SJSA1 (cell line): ENCODE measurements at places on chromosomes 13 and 19. TPM values are rescaled to one million over a fixed set of nuclear protein-coding genes. Genes with fewer than 3 reads are reported as not detected.

DNA sequence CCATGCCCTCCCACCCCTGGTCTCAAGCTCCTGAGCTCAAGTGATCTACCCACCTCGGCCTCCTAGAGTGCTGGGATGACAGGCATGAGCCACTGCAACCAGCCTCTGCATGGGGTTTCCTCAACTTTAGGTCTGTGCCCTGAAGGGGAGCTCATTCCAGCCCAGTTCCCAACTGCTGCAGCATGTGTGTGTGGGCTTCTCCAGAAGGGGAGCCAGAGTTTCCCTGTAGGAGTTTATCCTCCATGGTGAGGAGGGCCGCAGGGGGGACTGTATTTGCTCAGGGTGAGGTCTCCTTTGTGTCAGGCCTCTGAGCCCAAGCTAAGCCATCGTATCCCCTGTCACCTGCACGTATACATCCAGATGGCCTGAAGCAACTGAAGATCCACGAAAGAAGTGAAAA lies 11.3 kb upstream of the ZNF808 start:
- DNase-seq, result no peak

- DNase-seq, result peak; percentile 36
Measured at GRCh38 chr19:18233224-18233825, 7.1 kb upstream of the PDE4C start.

- DNase-seq, result no peak
Measured at GRCh38 chr13:113010510-113010865, 41.5 kb downstream of the MCF2L start.

GRCh38 chr19:18975011-18975410 lies 34.0 kb upstream of the HOMER3 start:
- DNase-seq, result no peak

- DNase-seq, result no peak
Measured at GRCh38 chr13:97012251-97013048, 18.2 kb upstream of the OXGR1 start.

DNA sequence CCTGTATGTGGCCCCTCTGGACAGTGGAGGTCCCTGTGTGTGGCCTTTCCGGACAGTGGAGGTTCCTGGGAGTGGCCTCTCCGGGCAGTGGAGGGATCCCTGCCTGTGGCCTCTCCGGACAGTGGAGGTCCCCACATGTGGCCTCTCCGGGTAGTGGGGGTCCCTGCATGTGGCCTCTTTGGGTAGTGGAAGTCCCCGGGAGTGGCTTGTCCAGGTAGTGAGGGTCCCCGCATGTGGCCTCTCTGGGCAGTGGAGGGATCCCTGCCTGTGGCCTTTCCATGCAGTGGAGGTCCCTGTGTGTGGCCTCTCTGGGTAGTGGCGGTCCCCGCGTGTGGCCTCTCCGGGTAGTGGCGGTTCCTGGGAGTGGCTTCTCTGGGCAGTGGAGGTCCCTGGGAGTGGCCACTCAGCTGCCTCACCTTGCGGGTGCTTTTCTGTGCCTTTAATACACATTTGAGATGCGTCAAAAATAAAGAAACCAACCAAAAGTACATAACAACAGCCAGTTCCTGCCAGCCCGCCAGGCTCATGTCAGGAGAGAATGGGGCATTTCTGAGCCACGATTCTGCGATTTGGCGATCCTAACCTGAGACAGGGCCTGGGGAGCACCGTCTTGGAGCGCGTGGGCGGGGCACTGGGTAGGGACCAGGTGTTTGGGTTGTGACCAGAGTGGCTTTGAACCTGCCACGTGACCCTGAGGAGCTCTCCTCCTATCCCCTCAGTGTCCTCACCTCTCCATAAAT lies 194.7 kb downstream of the ZNF536 start:
- peak; percentile 80 for DNase-seq

DNA sequence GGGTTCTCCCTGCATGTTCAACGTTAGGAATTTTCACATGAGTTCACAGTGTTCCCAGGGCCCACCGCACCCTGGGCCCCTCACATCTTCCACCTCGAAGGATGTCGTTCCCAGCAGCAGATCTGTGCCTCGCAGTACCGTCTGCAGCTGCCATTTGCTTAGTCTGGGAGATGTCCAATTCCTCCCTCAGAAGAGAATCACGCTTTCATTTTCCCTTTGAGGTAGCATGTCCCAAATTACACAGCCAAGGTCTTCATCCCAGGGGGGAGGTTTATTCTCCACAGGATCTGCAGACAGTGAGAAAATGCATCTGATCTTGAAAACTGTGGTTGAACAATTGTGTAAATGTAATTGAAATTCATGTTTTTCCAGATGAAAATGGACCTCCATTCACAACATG lies 150.2 kb downstream of the DCT start:
- no peak for DNase-seq

DNA sequence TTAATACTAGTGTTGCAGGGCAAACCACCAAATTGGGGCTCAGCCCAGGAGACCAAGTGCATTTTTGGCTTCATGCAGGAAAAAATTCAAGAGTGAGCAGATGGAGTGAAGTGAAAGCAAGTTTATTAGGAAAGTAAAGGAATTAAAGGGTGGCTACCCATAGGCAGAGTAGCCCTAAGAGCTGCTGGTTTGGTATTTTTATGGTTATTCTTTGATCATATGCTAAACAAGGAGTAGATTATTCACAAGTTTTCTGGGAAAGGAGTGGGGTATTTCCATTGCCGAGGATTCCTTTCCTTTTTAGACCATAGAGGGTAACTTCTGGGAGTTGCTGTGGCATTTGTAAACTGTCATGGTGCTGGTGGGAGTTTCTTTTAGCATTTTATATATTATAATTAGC lies 459.0 kb downstream of the KLF5 start:
- no peak for DNase-seq

GRCh38 chr13:34748596-34748995 lies 193.5 kb upstream of the NBEA start:
- DNase-seq, result no peak

- no peak for DNase-seq
Measured at GRCh38 chr13:99258210-99258860, at the start of gene GPR18. Gene GPR18 (minus strand): TSS chr13:99258379. CDS start chr13:99255872, 2,507 bp downstream.

DNA sequence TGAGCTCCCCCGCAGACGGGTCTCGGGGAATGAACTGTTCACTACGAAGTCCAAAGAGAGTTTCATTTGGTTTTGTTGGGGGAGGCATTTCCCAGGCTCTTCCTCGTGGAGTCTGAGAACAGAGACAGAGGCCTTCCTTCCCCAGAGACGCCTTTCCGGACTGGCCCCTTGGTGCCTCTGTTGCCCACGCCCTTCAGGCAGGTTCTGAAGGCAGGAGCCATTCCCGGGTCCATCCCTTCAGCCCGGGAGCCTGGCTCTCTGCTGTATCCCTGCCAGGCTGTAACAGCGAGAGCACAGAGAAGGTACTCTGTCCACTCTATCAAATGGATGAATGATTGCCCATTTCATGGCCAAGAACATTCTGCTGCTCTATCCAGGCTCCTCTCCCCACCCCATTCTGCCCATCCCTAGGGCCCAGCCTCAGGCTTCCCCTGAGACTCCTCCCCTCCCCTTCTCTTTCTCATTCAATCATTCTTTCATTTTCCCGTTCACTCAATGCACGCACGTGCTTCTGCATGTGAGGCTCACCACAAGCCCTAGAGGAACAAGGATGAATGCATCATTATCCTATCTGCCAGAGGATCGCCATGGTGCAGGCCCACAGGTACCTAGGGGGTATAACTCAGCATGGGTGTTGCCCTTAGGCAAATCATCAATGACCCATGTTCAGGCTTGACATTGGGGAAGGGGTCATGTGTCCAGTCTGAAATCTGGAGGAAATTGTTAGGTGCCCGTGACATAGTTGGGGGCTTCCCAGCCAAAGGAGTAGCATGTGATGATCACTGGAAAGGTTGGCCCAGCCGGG lies 298.6 kb downstream of the ZNF536 start:
- DNase-seq, result no peak

DNA sequence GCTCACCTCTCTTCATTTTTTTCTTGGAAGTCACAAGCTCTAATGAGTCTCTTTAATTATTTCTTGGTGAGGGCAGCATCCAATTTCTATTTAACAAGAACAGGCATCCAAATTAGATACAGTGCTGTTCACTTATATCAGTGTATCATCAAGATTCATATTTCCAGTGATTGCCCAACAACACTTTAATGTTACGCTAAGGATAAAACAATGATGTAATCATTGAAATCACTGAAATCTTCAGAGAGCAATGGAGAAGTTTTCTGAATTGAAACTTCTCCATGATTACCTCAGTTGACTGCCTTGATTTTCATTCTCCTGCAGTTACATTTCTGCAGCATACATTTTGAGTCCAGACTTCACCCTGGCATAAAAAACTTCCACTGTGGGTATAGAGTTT lies 17.1 kb upstream of the LRCH1 start:
- DNase-seq, result no peak

DNA sequence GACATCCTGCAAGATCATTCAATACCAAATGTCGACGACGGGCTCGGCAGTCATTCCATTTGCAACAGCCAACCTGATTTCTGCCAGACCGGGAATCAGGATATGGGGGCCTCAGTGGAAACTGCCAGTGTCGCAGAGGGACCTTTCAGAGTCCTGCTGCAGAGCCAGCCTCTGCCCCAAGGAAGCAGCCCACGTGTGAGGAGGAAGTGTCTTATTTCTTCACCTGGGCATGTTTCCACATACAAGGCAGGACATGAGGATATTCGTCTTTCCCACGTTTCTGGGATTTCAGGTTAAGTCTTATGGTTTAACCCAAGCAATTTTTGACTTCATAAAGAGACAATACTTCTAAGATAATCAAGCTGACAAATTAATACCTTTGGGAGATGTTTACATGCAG lies 69.9 kb downstream of the ABCC4 start:
- DNase-seq, result no peak

- DNase-seq, result peak; percentile 50
Measured at GRCh38 chr13:23618341-23618740, 48.1 kb downstream of the TNFRSF19 start.

DNA sequence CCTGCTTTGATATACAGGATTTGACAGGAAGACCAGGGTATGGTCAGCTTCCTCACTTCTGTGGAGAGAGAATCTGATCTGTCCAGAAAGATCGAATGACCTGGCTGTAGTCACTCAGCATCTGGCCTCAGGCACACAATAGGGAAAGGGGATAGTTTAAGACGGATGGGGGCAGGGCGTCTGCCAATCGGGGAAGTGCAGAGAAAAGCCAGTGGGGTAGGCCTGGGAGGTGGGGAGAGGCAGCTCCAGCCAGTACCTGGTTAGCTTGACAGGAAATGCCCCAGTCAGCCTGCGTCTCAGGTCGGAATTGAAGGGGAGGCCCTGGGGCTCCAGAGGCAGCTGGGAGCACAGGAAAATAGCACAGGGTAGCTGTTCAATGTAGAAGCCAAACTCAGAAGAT lies 12.4 kb downstream of the ZNF444 start:
- DNase-seq, result no peak

- no peak for DNase-seq
Measured at GRCh38 chr19:16143399-16144215, at the start of gene HSH2D. Gene HSH2D (plus strand): TSS chr19:16143685. CDS start chr19:16148751, 5,066 bp downstream.

DNA sequence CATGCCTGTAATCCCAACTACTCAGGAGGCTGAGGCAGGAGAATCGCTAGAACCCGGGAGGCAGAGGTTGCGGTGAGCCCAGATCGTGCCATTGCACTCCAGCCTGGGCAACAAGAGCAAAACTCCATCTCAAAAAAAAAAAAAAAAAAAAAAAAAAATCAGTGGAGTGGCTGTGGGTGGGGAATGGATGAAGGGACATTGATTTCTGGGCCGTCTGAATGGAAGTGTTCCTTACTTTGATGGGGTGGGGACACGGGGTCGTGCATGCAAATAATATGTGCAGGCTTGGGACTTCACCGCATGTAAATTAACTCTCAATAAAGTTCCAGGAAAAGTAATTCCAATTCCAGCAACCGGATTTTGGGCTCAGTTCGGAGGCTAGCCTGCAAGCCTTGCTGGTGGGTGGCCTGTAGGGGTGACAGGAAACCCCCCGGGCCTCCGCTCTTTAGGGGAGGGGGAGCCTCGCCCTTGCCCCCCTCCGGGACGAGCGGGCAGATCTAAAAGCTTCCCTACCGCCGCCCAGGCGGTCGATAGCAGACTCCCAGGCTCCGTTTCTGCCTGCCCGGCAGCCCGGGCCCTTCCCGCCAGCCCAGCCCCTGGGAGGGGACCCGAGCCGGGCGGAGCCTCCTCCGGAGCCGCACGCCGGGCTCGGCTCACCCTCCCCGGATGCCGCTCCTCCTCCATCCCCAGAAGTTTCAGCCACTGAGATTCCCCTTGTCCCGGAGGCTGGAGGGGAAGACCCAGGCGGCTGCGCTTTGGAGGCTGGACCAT lies 48.0 kb upstream of the ADGRE5 start:
- DNase-seq, result no peak

DNA sequence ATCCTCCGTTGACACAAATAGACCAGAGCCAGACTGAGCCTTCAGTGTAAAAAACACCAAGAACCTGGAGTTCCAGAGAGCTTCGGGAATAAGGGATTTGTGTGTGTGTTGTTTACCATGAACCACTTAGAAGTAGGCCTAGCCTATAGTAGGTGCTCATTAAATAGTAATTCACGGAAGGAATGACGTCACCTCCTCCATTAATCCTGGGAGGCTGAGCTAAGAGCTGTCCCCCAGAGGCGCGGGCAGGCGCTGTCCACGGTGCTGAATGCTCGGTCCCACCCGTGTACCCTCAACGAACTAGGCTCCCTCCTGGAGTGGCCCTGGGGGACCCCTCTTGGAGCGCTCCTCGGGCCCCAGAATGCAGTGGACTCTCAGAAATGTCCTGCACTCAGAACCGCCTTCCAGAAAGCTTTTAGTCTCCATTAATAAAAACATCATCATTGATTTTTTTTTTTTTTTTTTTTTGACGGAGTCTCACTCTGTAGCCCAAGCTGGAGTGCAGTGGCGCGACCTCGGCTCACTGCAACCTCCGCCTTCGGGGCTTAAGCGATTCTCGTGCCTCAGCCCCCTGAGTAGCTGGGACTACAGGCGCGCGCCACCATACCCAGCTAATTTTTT lies 6.5 kb downstream of the UNC13A start:
- DNase-seq, result no peak

DNA sequence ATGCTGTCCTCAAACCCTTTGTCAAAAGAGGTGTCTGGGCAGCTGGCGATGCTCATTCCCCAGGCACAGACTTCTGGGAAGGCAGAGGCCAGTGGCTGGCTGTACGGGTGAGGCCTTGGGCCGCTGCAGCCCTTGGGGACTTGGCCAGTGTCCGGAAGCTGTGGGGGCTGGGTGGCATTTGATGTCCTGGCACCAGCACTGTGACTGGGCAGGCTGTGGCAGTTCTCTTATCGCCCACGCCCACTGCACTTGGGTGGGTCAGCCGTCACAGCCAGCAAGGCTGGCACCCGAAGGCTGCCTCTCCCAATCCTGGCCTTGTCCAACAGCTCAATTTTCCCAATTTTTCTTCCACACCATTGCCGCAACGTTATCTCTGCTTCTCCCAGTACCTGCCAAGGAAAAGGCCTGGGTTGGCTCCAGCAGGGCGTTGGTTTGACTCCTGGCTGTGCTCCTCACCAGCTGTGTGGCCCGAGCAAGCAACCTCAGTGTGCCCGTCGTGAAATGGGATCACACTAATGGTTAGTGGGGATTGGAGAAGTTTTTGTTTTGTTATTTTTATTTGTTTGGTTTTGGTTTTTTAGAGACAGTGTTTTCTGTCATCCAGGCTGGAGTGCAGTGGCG lies 12.7 kb upstream of the SLC44A2 start:
- no peak for DNase-seq

- no peak for DNase-seq
Measured at GRCh38 chr13:108120302-108120701, 95.0 kb downstream of the LIG4 start.

Gene PALM
- total RNA-seq, result not detected in 2 replicates

Gene ZNF211
- 9.7 and 18.5 TPM in 2 replicates for total RNA-seq

Gene SIGLEC12
- not detected in 2 replicates for total RNA-seq

Gene CBARP
- total RNA-seq, result 0.50 and 1.6 TPM in 2 replicates

Gene NKPD1
- total RNA-seq, result not detected in 2 replicates

Gene IGFL4
- not detected in 2 replicates for total RNA-seq

Gene TUBB4A
- not detected in 2 replicates for total RNA-seq

Gene FREM2
- not detected in 2 replicates for total RNA-seq

Gene TPTE2
- not detected in 2 replicates for total RNA-seq

Gene ZNF439
- total RNA-seq, result 0.06 and 1.5 TPM in 2 replicates
